ENCODE measurements at places on chromosomes 11 and 22.

DNA sequence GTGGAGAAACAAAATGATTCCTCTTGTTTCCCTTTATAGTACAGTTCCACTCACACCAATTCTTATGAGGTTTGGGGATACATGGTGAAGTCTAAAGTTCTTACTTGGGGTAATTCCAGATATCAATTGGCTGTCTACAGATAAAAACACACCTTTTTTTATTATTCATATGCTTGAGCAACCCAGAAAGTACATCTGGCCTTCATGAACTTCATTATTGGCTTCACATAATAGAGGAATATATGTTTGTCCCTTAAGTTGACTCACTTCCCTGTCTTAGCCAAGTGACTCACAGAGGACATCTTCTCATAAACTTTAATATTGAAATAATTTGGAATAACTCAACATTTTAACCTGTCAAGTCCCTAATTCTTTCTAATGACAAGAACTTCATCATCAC lies 36.3 kb upstream of the SOX6 start:
- no peak for DNase-seq

DNA sequence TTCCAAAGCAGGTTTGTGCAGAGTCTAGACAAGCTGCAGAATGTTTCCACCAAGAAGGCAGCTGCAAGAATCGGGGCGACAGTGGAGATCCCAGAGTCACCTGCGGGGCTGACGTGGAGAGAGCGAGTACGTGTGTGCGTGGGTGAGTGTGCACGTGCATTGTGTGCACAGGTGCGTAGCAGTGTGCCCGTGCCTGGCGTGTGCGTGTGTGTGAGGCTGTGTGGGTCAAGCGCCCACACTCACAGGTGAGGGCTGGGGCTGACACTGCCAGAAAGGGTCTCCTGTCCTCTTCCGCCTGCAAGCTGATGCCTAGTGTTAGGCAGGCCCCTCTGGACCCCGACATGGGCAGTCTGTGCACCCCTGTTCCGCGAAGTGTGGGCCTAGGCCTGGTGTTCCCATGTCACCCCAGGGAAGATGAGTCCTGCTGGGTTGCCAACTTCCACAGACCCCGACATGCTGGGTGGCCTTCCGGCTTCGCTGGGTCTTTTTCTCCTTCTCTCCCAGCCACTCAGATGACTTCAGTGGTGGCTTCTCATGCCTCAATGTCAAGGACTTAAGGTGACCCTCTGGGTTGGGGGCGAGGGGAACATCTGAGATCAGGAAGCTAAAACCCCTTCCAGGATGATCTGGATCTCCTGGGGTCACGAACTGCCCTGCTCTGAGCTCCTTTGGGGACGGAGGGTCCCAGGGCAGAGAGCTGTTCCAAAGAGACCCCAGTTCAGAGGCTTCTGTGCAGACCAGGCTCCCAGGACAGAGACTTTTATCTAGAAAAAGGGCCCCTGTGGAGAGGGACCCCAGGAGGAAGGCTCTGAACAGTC lies 10.4 kb upstream of the SYT8 start:
- DNase-seq = no peak

- no peak for DNase-seq
Observed at GRCh38 chr11:29685361-29685760, 331.5 kb downstream of the KCNA4 start.

DNA sequence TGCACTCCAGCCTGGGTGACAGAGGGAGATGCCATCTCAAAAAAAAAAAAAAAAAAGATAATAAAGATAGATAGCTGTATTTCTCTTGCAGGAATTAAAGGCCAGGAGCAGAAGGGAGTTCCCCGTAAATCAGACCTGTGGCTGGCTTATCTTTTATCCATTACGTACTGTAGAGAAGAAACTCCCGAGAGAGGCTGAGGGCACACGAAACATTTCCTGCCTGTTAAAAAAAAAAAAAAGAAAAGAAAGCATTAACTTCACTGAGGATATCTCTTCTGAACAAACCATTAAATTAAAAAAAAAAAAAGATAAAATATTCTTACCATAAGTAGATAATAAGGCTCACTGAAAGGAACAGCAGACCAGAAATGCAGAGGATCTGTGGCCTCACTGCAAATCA lies 22.5 kb downstream of the P4HA3 start:
- DNase-seq = no peak

GRCh38 chr22:28034760-28035401 lies 115.8 kb upstream of the PITPNB start:
- peak; percentile 80 for DNase-seq

GRCh38 chr11:72786305-72787215 lies 7.3 kb downstream of the STARD10 start:
- DNase-seq = peak; percentile 70

DNA sequence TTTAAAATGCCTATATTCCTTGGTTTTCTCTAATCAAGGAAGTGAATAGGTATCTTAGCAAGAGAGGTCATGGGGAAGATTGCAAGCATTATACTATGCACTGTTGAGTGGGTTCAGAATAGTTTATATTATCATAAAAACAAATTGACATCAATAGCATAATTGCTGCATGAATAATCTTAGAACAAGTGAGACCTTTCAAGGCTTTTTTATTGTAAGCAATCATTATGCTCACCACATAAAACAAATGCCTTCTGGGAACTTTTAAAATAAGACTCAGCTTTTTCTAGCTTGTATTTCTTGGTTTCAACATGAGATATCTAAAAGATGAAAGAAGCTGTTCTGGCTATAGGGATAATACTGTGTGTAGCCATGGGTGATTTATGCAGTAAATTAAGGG lies 135.6 kb upstream of the ZC3H12C start:
- no peak for DNase-seq

DNA sequence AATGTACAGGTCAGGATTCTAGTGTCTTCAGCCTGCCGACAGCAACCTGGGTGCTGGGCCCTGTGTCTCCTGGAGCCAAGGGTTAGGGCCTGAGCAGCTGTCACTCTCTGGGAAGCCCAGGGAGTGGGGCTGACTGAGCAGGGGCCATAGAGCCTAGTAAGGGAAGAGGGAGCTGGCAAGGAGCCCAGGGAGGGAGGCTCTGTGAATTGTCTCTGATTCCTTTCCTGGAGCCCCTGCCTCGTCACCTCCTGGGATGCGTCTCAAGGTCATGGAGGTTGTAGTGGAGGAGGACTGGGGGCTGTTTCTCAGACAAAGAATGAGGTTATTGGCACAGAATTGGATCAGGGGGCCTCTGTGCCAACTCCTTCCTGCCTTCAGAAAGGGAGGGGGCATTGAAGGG lies 11.8 kb downstream of the SOX10 start:
- DNase-seq = no peak

DNA sequence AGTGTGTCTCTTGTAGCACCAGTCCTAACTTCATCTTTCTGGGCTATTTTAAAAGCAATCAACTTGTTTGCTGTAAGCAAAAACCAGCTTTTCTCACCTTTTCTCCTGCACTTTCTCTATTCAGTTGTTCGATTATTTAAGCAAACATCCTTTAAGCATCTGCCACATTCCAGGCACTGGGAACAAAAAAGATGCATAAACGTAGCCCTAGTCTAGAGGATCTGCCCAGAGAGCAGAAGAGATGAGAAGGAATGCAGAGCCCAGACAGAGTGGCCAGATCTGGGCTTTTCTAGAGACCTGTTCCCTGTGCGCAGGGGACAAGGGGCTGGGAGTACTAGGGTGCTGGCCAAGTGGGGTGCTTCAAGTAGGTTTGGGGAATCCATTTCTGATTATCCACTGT lies 8.4 kb downstream of the APLNR start:
- no peak for DNase-seq

DNA sequence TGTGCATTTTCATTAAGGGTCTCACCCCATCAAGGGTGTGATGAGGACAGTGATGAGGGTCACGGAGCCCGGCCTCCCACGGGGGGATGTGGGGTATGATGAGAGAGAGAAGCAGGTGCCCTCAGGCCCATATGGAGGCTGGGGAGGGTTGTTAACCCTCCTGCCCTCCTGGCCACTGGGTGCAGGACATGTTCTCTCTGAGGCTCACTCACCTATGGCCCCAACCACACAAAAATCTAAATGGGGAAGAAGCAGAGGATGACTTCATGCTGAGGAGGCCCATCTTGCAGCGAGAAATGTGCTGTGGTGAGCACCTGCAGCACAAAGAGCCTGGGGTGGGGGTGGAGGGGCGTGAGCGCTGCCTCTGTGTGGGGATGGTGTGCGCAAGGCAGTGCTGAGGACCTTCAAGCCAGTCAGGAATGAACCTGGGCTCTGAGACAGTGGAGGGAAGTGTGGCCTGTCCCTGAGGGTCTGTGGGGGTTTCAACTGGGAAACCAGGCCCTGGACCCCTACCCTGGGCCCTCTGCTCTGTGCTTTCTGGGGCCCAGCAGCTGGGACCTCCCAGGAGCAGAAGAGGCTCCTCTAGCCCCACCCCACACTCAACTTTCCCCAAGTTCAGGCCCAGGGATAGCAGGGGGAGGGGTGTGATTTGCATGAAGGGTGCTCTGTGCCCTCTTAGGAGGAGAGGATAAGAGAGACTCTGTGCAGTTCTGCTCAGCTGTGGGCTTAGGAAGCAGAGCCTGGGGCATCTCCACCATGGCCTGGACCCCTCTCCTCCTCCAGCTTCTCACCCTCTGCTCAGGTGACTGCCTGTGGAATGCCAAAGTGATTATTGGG lies 43.0 kb upstream of the TOP3B start:
- no peak for DNase-seq

DNA sequence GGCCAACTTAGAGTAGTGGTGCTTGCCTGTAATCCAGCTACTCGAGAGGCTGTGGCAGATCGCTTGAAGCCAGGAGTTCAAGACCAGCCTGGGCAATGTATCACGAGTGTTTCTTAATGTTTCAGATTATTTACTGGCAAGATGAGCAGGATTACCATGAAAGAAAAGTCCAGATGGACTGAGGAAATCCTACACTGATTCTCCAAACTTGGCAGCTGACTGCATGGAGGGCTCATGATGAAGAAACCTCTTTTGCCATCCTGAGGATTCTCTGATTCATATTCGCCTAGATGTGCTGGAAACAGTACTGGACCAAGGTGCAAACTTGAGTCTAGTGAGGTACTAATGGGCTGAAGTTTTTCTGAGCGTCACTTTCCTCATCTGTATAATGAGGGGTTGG lies 2.8 kb upstream of the SIDT2 start:
- no peak for DNase-seq

DNA sequence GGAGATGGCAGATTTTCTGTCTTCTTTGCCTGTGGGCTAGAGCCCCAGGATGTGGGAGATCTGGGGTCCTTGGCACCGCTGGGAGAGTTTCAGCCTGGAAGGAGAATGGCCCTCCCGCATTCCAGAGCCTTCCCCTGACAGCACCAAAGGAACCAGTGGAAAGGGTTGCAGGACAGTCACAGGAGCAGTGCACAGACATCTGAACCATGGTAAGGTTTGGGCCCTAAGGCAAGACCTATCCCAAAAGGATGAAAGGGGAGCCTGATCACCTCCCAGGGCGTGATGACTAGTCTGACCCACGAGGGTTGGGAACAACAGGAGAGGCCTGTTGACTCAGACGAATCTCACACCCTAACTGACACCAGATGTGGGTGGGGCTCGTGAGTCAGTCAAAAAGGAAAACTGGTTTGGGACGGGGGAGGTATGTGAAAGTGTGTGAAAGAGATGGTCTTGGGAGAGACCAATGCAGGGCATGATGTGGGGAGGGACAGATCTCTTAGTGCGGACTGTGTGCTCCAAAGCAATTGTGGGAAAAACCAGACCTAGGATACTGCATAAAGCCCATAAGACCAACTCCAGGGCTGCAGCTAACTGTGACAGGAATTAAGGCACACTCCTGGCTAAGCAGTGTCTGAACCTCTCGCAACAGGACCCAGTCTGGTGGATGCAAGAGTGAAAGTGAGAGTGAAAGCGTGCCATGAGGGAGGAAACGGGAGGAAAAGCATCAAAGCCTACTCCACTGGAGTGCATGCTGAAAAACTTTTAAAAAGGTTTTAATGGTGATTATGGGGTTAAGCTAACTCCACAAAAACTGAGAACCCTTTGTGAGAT lies 39.1 kb upstream of the GLYAT start:
- DNase-seq = no peak

DNA sequence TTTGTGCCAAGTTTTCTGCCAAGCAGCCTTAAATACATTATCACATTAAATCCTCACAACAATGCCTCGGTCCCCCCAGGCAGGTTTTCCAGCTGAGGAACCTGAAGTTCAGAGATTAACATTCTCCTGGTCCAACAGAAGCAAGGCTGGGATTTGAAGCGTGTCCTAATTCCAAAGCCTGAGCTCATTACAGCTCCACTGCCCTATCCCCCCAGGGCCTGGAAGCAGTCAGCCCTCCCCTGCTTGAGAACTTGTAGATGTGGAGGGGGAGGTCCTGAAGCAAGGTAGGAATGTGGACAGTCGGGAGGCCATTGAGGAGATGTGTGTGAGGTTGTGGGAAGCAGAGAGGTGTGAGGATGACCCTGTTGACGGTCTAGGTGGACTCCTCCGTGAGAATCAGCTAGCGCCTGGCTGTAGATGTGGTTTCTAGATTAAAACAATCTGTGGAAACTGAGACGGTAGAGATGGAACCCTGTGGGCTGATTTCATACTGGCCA lies 8.1 kb downstream of the GRAMD1B start:
- DNase-seq = no peak

DNA sequence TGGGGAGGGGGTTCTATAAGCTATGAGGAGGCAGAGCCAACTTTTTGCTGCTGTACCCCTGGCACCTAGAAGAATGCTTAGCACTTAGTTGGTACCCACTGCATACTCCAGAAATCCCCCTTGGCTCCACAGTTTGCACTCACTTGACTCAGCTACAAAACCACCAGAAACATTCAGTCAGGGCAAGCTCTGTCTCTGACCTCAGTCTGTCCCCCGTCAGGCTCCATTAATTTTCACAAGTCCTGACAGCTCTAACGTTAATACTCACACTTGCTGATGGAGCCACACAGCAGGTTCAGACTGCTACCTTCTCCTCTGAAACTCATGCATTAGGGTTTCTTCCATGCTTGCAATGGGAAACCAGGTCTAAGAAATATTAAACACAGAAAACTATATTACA lies 81.7 kb downstream of the MPPED2 start:
- no peak for DNase-seq

GRCh38 chr11:109697140-109697843 lies 275.3 kb downstream of the C11orf87 start:
- peak; percentile 24 for DNase-seq

GRCh38 chr22:29765905-29766631 lies 739 bp downstream of the ZMAT5 start:
- DNase-seq = no peak

- no peak for DNase-seq
Observed at GRCh38 chr11:27139742-27140367, 99.2 kb downstream of the BBOX1 start.

DNA sequence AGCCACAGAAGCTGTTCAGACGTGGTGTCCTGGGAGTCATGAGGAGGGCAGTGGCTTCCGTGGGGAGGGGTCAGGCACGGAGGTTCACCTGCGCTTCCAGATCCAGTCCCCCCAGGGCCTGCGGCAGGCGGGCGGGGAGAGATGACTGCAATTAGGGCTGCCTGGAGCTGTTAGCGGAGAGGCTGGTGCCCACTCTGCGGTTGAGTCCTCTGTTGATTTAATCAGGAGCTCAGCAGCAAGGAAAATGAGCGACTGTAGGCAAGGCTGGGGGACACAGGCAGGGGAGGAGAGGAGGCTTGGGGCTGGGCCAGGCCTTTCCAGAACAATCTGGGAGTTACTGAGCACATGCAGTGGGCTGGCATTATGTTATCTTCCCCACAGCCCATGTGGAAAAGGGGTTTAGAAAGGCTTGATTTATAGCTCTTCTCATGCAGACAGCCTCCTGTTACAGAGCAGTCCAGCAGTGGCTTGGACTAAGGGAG lies 13.1 kb downstream of the PLCB3 start:
- DNase-seq = no peak

- DNase-seq = no peak
Observed at GRCh38 chr11:106468086-106468485, 390.6 kb downstream of the AASDHPPT start.
